ENCODE measurements at places on chromosomes 2 and 18.

DNA sequence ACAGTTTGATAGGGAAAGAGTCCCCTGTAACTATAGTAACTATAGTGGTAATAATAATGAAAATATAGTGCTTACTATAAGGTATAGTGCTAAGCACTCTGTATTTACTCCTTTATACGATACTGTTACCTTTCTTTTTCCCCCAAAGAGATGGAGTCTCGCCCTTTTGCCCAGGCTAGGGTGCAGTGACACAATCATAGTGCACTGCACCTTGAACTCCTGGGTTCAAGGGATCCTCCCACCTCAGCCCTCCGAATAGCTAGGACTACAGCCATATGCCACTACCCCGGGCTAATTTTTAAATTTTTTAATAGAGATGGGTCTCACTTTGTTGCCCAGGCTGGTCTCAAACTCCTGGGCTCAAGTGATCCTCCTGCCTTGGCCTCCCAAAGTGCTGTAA lies 34.6 kb downstream of the EML4 start:
- DNase-seq = no peak

- DNase-seq = no peak
Measured at GRCh38 chr2:26631401-26632170, 9.6 kb downstream of the CIB4 start.

- no peak for DNase-seq
Measured at GRCh38 chr2:114545052-114545451, 102.6 kb downstream of the DPP10 start.

- peak; percentile 42 for DNase-seq
Measured at GRCh38 chr2:101341901-101342624, 33.6 kb upstream of the RNF149 start.

- DNase-seq = no peak
Measured at GRCh38 chr2:41414486-41415230, 633.2 kb upstream of the PKDCC start.

GRCh38 chr2:56705713-56706112 lies 521.9 kb downstream of the CCDC85A start:
- DNase-seq = no peak

GRCh38 chr2:104975851-104976250 lies 62.0 kb upstream of the MRPS9 start:
- no peak for DNase-seq

DNA sequence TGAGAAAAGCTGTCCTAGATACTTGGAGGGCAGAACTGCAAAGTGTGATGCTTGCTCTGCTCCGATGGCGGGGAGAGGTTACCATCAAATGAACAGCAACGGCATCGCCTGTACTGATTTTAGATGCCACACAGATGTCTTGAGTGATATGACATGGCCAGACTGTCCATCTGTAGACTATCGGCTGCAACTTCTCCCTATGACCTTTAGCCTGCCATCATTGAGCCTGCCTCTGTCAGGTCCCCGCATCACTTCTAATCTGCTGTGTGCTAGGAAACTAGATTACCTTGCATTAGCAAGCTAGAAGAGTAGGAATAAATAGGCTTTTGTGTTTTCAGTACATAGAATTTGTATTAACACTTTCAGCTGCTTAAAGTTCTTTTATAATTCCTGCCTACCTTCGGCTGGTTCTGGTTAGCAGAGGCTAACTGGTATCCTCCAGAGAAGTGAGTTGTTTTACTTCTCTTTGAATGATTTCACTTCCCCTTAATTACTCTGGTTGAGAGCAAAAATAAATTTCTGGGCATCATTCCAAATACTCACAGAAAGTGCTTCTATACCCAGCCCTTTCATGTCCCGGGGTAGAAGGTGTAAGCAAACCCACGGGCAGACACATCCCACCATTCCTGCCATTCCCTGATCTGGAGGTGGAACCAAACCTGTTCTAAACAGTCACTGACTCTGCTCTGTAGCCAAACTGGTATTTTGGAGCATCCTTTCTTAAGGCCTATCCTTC lies 24.0 kb downstream of the GAREM2 start:
- no peak for DNase-seq

- DNase-seq = no peak
Measured at GRCh38 chr2:173386738-173387065, 32.0 kb downstream of the CDCA7 start.

GRCh38 chr2:191783416-191783815 lies 63.5 kb downstream of the CAVIN2 start:
- no peak for DNase-seq

DNA sequence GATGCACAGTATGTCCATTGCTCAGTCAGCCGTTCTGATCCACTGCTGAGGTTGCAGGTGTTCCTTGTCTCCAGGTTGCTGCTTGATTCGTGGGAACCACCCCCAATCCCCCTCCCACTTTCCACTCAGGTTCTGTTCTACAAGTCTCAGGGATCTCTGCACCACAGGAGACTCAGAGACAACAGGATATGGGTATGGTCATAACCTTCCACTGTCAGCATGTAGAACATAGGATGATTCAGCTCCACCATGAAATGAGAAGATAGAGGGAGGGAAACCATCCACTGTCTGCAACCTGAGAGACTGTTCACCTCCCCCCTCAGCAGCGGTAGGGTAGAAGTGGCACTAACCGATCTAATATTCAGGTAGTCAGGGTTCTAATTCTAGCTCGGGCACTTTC lies 19.0 kb upstream of the KLF7 start:
- no peak for DNase-seq

DNA sequence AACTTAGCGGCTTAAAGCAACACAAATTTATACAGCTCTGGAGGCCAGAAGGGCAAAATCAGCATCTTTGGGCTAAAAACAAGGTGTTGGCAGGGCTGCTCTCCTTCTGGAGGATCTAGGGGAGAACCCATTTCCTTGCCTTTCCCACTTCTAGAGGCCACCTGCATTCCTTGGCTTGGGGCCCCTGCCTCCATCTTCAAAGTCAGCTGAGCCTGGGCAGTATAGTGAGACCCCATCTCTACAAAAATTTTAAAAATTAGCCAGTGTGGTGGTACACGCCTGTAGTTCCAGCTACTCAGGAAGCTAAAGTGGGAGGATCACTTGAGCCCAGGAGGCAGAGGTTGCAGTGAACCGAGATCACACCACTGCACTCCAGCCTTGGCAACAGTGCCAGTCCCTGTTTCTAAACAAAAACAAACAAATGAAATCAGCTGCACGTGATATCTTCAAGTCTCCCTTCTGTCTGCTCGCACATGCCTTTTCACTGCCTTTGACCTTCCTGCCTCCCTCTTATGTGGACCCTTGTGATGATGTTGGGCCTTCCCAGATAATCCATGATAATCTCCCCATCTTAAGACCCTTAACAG lies 200.6 kb downstream of the ZFP36L2 start:
- no peak for DNase-seq

GRCh38 chr2:222842491-222843174 lies 18.2 kb upstream of the ACSL3 start:
- DNase-seq = no peak

DNA sequence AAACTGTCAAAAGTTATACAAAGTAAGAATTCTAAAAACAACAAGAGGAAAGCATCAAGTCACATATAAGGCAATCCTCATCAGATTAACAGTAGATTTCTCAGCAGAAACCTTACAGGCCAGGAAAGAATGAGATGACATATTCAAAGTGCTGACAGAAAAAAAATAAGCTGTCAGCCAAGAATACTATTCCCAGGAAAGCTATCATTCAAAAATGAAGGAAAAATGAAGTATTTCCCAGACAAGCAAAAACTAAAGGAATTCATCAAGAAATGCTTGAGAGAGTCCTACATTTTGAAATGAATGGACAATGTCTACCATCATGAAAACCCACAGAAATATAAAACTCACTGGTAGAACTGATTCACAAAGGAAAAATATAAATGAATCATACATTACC lies 268.9 kb upstream of the OSR1 start:
- no peak for DNase-seq

- DNase-seq = no peak
Measured at GRCh38 chr2:51350100-51350499, 318.2 kb upstream of the NRXN1 start.

DNA sequence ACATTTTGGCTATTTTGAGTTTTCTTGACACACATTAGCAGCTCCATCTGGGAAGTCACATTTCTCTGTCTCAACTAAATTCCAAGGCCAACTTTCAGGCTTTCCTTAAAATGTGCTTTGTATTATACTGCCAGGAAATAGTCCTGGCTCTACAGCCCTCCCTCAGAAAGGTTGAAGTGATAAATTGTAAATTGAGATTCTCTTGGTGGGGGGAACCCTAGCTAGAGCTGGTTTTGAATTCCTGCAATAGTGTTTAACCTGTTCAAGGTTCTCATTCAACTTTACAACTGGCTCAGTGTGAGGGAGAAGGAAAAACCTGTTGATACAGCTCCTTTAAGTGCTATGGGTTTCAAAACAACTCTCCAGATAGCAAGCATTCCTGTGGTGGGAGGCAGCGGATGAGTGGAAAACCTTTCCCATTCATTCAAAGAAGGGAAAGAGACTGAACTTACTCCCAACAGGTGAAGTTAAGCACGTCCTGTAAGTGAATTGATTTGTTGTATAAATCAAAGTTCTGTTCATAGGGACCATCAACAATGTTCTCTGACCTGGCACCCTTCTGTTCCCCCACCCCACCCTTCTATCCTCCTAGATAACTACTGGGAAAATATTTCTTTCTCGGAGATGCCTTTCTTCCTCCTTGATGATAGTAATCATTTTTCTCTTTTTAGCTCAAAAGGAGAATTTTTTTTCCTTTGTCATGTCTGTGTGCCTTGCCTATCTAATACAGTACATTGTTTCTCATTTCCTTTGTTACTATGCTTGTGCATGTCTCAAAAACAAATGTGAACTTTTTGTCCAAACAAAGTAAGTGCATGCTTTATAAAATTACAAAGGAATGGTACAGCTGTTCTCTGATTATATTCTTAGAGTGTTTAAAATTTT lies 44.2 kb upstream of the SLC39A10 start:
- no peak for DNase-seq

GRCh38 chr2:98037666-98038336 lies 42.1 kb upstream of the TMEM131 start:
- DNase-seq = no peak

- no peak for DNase-seq
Measured at GRCh38 chr2:39772086-39772811, 6.8 kb downstream of the THUMPD2 start.

DNA sequence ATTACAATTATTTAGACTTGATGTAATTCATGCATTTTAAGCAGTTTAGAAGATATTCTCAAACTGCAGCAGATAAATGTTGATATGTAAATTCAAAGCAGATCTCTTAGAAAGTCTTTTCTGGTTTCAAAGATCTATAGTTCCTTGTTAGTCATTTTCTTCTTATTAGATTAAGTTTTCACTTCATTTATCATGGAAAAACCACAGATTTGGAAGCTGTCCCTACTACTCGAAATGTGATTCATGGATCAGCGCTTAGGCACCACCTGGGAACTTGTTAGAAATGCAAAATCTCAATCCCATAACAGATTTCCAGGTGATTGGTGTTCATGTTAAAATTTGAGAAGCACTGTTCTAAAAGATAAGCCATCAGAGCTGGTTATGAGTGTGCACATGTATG lies 92.8 kb upstream of the CDH2 start:
- DNase-seq = no peak

DNA sequence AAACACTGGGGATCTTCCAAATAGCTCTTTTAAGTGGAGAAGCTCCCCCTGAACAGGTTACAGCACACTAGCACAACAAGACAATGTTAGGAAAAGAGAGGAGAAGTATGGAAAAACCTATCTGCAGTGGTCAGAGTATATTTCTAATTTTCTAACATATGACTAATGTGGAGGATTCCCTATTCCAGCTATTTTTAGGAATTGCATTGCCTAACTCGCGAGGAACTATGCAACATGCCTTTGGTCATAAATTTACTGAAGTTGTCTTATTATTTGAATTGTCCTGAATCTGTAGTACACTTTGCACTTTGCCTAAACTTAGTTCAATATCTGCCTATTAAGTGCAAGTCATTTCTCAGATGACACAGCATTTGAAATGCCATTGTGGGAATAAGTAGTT lies 381.4 kb downstream of the CCDC85A start:
- DNase-seq = no peak

DNA sequence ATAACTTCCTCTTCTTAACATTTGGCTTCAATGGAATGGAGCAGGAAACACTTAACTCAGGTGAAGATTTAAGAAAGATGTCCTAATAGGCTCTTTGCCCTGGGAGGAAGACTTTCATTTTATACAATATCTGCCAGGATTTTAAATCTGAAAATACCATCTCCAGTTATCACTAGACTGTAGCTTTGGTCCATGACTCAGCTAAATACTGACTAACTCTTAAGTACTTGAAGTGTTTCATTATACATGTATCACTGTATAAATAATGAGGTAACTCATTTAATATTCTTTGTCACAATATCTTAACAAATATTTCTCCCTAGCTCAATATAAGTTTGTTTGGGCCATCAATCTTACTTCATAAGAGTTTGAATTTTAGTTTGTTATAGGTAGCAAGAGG lies 34.7 kb downstream of the RBKS start:
- DNase-seq = no peak

DNA sequence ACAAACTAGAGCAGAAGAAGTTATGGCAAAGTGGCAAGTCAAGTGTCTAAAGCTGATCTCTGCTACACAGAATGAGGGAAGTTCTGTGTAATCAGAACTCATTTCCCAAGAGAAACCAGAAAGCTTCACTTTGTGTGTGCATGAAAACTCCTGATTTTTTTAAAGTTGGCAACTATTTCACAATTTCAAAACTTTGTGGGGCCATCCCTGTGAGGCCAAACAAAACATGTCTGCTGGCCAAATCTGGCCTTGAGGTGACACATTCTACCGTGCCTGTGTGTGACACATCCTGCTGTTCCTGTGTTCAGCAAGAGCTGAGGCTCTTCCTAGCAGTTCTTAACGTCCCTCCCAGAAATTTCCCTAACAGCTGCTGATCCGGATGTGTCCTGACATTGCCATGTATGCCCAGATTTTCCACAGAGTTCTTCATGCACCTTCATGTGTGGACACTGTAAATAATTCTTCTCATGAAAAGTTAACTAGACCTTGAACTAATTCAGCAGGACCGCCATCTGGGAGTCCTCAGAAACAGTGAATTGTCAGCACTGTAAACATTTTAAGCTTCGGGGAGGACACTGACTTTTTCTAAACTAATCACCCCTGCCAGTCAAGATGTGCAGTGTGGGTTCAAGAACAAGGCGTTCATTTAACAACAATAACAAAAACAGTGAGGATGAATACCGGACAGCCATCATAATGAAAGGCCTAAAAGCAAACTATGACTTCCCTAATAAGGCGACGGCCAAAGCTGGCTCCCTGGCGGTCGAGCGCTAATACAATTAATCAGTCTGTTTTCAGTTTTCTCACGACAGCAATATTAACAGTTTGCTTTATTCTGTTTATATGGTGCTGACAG lies 99.0 kb downstream of the PLEKHM3 start:
- DNase-seq = no peak

DNA sequence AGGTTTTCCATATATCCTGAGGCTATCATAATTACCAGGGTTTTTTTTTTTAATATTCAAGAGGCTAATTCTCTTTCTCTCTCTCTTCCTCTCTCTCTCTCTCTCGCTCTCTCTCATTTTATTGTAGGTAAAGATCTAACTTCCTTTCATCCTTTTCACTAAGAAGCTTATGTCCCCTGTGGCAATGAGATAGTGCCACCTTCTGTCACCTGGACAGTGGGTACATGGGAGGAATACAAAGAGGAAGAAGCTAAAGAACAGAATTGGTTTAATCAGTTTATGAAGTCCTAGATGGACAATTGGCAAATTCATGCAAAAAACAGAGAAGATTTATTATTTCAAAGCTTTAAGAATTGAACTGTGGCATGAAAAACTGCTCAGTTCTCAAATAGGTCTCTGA lies 1582.3 kb upstream of the TMEFF2 start:
- DNase-seq = no peak
